ENCODE measurements at places on chromosomes 3 and 15.

- DNase-seq = no peak
Measured at GRCh38 chr3:3906171-3906570, 106.9 kb downstream of the LRRN1 start.

- DNase-seq = no peak
Measured at GRCh38 chr15:60006203-60006862, 2.2 kb downstream of the FOXB1 start.

DNA sequence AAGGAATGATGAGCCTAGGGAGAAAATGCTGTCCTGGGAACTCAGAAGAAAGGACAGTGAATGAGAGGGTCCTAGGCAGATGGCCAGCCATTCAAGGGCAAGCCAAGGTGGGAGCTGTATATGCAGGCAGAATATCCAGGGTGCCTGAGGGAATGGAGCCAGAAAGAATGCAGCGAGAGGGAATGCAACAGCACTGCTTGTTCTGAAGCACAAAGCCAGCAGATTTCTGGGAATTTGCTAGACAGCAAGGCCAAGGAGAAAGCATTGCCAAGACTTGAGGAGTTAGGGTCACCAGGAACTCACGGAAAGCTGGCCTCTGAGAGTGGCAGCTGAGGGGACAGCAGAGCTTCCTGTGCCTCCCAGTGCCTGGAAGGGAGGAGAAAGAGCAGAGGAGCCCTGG, 200.6 kb downstream of the MYRIP start:
- no peak for DNase-seq

DNA sequence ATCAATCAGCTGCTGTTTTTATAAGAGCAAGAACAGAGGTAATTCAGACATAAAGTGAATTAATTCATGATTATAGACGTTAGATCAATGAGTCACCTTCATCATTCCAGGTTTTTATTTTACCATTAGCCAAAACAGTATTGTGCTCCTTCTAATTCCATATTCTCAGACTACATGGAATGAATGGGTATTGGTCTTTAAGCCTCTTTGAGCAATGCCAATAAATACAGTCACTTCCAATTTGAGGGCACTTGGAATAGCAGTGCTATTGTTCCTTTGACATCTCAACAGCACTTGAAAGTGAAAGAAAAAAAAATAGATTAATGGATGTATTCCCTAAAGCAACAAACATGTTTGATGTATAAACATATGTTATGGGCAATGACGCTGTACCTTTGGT, 830.9 kb upstream of the CFAP20DC start:
- DNase-seq = no peak

- DNase-seq = no peak
Measured at GRCh38 chr3:132351222-132351806, 34.1 kb downstream of the ACP3 start.

GRCh38 chr15:39817892-39818291, 35.3 kb upstream of the FSIP1 start:
- DNase-seq = no peak

DNA sequence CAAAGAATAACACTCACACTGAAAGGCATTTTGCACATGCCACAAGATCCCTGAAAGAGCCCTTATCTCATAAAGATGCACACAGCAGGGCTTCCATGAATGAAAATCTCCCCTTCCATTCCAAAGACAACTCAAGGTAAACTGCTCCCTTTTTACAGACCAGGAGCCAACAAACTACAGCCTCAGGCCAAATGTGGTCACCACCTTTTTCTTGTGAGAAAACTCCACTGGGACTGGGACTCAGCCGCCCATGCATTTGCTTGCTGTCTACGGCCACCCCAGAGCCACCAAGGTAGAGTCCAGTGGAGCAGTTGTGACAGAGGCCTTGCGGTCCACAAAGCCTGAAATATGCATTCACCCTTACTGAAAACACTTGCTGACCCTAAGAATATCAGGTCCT, 334.8 kb downstream of the OCA2 start:
- DNase-seq = no peak

DNA sequence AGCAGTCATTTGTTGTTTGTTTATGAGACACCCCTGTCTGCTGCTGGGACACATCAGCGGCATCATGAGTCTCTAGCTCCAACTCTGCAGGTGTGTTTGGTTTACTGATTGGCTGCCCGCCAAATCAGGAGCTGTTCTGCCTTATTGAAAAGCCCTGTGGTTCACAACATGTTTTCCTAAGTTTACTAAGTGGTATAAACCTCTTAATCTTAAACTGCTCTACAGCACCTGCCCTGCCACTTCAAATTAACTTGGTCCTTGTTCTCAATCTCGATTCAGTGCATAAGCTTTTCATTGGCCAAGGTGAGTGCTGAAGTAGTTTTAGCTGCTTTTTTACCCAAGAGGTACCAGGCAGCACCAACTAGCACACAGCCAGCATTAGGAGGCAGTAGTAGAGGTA, 77.8 kb upstream of the WDR72 start:
- no peak for DNase-seq

- DNase-seq = no peak
Measured at GRCh38 chr3:190676481-190676880, 162.6 kb downstream of the IL1RAP start.

DNA sequence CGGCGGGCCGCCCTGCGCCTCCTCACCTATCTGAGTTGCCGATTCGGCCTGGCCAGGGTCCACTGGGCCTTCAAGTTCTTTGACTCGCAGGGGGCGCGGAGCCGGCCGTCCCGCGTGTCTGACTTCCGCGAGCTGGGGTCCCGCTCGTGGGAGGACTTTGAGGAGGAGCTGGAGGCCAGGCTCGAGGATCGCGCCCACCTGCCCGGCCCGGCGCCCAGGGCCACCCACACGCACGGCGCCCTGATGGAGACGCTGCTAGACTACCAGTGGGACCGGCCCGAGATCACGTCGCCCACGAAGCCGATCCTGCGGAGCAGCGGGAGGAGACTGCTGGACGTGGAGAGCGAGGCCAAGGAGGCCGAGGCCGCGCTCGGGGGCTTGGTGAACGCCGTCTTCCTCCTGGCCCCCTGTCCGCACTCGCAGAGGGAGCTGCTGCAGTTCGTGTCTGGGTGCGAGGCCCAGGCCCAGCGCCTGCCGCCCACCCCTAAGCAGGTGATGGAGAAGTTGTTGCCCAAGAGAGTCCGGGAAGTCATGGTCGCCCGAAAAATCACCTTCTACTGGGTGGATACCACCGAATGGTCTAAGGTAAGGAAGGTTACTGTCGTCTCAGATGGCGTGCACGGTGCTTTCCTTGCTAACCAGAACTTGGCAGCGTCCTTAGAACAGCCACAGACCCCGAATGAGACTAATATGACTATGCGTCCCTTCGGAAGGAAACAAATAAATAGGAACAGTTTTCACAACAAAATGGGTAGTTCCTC, 567 bp downstream of the TICRR start:
- no peak for DNase-seq

- DNase-seq = no peak
Measured at GRCh38 chr15:75030023-75030413, 6.6 kb downstream of the PPCDC start.

GRCh38 chr3:147141516-147142288, 264.6 kb downstream of the ZIC4 start:
- no peak for DNase-seq

DNA sequence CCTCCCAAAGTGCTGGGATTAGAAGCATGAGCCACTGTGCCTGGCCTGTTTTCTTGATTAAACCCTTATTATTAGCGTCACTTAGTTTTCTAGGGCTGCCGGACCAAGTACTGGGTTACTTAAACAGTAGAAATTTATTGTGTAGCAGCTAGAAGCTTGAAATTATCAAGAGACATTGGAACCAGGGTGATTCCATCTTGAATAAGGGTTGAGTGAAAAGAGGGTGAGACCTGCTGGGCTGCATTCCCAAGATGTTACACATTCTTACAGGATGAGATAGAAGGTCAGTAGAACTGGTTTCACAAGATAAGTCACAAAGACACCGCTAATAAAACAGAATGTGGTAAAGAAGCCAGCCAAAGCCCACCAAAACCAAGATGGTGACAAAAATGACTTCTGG, 18.6 kb upstream of the FSTL1 start:
- DNase-seq = no peak

GRCh38 chr15:68278345-68278594, 725 bp downstream of the FEM1B start:
- DNase-seq = no peak

GRCh38 chr15:81069356-81069755, 64.7 kb upstream of the CFAP161 start:
- DNase-seq = no peak

DNA sequence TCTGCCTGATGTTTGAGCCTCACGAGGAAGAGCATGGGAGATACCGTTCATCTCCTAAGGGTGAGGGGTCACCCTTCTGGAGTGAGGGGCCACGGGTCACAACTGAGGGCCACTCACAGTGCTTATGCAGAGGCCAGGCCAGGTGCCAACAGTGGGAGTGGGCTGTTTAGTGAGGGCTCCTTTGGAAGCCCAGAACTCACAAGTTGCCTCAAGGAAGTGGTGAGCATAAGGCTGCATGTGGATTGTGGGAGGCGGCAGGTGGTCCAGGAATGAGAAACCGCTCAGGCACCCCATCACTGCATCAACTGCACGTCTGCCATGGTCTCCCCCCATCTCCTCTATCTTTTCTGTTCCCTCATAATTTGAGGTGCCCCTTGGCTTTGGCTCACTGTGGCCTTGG, 26.5 kb downstream of the SPSB4 start:
- DNase-seq = no peak

- no peak for DNase-seq
Measured at GRCh38 chr3:145197051-145197820, 963.7 kb downstream of the PLOD2 start.

- no peak for DNase-seq
Measured at GRCh38 chr3:188133646-188134045, 20.3 kb upstream of the LPP start.

DNA sequence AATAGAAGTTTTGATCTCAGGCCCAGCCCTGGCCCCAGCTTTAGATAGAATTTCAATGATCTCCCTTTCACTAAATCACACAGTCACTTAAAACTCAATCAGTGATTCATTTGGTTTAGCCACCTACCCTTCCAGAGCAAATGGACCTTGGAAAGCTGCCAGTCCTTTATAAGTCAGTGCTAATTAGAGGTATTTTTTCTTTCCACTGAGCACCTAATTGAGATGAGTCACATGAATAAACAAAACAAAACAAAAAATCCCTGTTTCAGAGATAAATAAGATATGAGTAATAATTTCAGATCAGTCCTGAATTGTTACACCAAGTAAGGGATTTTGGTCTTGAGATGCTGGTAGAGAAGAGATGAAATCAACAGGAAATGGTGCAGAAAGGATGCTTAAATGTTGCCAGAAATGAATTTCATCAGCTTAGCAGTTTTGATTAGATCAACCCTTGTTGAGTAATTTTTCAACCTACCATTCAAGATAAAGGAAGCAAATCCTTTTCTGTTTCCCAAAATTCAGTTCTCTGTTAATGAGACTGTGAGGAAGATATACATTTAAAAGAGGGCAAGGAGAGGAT, 352.0 kb upstream of the COL8A1 start:
- DNase-seq = no peak

DNA sequence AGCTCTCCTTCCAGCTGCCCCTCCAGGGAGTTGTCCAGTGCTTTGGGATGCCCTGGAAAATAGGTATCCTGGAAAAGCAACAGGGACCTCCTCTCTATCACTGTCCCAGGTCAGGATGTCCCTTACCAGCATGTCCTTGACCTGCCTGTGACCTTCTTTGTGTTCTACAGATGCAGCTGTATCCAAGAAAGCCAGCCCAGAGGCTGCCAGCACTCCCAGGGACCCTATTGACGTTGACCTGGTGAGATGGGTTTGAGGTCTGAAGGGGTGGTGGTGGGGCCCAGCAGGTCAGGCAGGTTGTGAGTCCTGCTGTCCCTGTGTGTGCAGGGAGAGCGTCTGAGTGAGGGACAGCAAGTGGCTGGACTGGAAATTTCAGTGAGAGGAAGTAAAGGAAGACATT, 30.2 kb downstream of the PML start:
- DNase-seq = no peak

Data from stimulated activated CD8-positive, alpha-beta memory T cell treated with anti-CD3 and anti-CD28 coated beads, Interleukin-2, amount 100 ng/mL, for 1 hour (primary cell).